ENCODE measurements at places on chromosomes 12 and 14. TPM values are rescaled to one million over a fixed set of nuclear protein-coding genes. Genes with fewer than 3 reads are reported as not detected.

- peak; percentile 69 for DNase-seq
These were observed 4.9 kb downstream of the AMN start for GRCh38 chr14:102927346-102927877.

DNA sequence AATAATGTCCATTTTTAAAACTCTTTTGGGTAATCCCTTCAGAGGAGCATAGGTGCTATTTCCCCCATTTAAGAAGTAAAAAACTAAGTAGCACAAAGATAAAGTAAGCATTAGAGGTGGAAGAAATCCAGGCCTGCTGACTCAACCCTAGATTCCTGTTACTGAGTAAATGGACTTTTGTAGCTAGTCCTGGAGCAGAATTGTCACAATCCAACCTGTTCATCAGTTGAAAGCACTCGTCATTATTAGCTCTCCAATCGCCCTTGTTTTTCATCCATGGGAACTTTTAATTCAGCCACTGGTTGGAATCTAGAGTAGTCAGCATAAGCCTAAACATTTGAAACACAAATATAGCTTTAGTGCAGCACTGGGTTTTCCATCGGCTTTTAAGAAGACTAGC, 139.5 kb upstream of the AMIGO2 start:
- no peak for DNase-seq

DNA sequence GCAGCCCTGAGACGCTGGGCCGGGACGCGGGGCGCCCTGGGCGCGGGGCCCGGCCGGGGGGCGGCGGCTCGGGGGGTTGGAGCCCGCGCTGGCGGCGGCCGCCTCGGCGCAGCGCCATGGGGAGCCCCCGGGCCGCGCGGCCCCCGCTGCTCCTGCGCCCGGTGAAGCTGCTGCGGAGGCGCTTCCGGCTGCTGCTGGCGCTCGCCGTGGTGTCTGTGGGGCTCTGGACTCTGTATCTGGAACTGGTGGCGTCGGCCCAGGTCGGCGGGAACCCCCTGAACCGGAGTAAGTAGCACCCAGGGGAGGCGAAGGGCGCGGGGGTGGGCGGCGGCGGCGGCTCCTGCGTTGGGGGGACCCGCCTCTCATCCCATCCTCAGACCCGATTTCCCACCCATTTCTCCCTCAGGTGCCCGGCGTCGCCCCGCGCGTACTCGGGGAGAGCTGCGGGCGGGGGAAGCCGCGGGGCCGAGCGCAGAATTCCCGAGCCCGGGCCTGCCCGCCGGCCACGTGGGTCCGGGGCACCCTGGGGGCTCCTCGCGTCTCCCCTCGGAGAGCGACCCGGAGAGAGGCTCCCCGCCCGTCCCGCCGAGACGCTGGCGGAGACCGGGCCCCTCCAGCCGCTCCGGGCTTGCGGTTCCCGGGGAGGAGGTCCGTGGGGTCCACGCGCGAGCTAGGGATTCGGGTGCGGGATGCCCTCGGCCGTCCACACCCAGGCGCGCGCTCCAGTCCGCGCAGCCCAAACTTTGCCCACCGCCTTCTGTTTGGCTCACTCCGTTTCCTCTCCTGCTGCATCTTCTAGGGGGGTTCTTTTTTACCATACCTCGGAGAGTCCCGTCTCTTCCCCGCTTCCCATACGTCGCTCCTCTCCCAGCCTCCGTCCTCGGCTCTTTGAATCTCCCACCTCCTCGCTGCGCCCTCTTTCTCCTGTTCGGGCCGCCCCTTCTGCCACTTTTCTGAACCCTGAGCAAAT, 807 bp downstream of the B4GALNT3 start:
- DNase-seq, result no peak

DNA sequence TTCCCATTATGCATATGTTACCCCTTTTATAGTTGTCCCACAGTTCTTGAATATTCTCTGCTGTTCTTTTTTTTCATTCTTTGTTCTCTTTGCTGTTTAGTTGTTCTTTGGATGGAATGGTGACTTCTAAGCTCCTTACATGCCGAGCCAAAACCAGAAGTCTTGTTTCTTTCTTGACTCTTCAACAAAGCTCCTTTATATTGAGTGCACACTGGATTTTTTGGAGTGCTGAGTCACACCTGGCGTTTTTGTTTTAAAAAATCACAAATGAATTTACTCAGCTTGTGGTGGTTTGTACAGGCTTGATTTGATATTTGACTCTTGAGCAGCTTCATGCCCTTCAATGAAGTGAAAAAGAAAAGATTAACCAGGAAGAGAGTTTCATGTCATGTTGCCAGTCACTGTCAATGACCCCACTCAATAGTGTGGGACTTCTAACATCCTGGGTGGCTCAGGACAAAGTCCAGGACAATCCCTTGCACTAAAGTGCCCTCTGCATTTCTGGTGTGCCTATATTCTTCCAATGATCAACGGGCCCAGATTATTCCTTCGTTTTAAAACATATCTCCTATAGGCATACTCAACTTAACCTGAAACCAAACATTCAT, 112.4 kb upstream of the SLC38A4 start:
- peak; percentile 63 for DNase-seq

DNA sequence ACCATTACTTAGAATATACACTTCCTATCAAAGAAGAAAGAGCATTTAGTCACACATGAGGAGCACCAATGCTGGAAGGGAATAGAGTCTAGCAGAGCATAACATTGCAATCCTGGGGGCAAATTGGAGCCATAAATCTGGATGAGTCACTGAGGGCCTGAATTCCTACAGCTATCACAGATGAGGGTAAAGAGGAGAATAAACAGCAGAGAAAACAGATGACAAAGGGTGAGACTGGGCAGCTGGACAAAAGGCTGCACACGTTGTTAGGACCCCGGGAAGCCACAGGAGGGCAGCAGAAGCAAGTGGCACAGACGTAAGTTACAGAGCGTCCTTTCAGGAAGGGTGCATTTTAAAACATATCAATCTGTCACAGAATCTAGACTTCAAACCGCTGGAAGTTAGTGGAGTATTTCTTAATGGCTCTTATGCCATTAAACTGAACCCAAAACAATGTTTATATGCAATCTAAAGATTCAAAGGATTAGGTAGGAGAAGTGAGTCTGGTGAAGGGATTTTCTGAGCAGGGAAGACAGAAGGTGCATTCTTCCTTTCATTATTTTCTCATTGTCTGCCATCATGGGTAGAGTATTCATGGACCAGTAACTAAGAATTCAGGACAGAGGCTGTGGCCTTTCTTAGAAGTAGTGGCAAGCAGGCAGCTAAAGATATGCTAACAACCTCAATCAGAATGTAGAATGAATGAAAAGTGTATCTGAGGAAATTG, 159.8 kb upstream of the DAAM1 start:
- no peak for DNase-seq

- DNase-seq, result peak; percentile 14
These were observed 124.4 kb downstream of the SLC38A4 start for GRCh38 chr12:46701356-46701755.

DNA sequence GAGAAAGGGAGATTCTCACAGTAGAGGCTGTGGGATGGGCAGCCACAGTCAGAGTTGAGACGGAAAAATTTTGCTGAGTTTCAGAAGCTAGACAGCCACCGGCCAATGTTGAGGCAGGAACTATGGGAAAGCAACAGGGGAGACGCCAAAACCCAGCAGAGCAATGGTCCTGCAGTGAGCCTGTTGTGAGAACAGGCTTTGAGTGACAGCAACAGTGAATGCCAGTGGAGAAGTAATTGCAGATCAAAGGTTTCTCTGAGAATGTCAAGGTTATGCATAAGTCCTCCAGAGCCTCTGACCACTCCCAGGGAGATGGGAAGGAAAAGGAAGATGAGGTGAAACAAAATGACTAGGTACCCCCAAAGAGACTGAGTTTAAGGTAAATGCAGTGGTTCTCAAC, 54.2 kb upstream of the DAAM1 start:
- no peak for DNase-seq

DNA sequence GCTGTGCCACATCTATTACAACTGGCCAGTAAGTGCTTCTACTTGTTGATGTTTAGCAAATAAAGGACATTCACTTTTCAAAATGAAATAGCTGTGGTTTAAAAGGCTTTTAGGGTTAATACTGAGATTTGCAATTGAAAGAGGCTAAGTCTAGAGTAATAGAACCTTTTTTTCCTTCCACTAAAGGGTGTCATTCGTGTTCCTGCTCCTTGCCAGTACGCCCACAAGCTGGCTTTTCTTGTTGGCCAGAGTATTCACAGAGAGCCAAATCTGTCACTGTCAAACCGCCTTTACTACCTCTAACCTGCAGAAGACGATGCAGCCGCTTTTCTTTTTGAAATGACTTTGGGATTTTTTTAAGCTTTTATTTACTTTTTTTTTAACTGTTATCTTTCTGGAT, 33.6 kb downstream of the PIWIL1 start:
- DNase-seq, result no peak

GRCh38 chr14:92677955-92678354, 70.5 kb downstream of the LGMN start:
- DNase-seq, result no peak

DNA sequence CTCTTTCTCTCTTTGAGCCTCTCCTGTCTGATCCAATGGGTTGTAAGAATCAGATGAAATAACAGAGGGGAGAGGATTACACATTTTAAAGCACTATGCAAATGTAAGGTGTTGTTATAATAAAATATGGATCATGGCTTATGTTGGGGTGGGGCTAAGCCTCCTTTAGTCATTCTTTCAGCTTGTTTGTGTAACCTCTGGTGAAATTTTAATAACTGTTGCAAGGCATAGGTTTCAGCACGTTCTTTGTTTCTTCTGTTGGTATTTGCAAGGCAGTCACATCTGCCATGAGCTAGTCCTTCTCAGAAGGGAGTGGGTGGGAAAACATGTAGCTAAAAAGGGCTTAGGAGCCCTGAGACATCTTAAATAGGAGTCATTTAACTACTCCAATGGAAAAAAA, 74.8 kb upstream of the FRMD6 start:
- DNase-seq, result no peak

DNA sequence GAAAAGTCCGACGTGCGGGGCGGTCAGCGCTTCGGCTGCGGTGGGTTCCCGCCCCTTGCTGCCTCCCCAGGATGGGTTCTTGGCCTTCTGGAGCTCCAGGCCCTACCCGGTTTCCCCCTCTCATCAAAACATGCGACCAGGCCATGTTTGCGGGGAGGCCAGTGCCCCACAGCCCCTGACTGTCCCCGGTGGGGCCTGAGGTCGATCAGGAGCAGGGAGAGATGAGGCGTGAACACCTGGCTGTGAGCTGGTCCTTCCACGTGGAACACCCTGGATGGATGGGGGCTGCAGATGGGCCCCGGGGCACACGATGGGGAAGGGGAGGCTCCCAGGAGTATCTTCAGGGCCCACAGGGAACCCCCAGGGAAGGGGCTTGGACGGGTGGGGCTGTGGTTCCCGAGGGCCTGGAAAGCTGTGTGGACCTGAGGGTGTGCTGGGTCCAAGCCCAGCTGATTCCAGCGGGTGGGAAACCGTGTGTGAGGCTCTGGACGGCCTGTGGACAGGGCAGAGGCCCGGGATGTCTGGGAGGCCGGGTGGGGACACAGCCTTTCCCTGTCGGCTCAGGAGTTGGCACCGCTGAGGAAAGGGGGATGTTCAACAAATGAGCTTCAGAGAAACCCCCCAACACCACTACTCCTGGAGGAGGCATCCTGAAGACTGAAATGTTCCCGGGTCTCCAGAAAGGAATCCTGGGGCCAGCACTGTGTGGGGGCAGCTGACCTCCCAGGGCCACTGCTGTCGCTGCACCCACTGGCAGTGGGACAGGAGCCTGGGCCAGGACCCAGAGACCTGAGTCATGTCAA, 187.0 kb upstream of the C14orf180 start:
- DNase-seq, result no peak

DNA sequence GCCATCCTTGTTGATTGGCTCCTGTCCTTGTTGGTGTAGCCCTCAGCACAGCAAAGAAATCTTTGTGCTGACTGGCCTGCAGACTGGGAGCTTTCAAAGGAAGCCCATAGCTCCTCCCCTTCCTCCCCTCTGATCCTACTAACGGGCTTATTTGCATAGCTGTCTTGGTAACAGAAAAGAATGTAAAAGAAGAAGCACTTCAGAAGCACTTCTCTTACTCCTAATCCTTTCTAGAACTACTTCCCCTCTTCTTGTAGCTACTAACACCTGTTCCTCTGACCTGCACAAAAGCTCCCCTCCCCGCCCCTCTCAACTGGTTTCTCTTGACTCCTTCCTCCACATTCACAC, 14.3 kb upstream of the RIC8B start:
- no peak for DNase-seq

GRCh38 chr14:47277703-47278102, 397.7 kb downstream of the MDGA2 start:
- DNase-seq, result no peak

DNA sequence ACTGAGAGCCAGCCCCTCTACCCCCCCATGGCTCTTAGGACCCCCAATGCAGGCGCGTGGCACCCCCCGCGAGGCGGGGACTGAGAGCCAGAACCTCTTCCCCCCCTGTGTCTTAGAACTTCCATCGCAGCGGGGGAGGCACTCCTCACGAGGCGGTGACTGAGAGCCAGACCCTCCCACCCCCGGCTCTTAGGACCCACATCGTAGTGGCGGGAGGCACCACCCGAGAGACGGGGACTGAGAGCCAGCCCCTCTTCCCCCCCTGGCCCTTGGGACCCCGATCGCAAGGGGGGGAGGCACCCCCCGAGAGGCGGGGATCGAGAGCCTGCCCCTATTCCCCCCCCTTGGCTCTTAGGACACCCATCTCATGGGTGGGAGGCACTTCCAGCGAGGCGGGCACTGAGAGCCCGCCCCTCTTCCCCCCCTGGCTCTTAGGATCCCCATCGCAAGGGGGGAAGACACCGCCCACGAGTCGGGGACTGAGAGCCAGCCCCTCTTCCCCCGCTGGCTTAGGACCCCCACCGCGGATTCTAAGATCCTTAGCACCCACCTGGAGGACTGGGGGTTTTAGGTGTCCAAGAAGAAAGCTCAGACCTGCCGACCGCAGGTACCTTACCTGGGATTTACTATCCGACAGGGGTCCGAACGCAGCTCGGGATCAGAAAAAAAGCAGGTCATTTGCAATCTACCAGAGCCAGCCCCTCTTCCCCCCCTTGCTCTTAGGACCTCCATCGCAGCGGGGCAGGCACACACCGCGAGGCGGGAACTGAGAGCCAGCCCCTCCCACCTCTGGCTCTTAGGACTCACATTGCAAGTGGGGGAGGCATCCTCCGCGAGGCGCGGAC, 44.9 kb downstream of the DDX11 start:
- DNase-seq, result no peak

DNA sequence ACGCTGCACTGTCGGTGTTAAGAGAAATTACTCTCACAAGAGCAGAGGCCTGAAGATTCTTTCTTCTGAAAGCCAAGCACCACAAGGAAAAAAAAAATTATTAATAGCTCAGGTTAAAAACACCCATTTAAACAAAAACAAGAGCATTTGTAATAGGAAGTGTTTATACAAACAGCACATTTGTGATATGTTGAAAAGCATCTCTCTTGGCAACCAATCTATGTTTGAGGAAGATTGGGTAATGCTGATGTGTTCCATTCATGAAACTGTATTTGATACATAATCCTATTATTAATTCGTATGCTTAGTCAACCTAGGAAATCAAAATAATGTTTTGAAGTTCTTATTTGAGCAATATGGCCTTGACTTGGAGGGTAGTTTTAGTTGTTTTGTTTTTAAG, 36.5 kb downstream of the SSPN start:
- DNase-seq, result no peak

- no peak for DNase-seq
These were observed 77.7 kb downstream of the MAP1LC3B2 start for GRCh38 chr12:116636608-116637519.

Gene SLC38A4
- polyA plus RNA-seq, result 0.26 TPM

Gene LGR5
- polyA plus RNA-seq, result not detected

Gene LRP1-AS
- polyA plus RNA-seq, result not detected

Gene NOVA1
- polyA plus RNA-seq, result 0.06 TPM

Gene ATL1
- 1.0 TPM for polyA plus RNA-seq

Gene C12orf42
- polyA plus RNA-seq, result not detected

Gene KERA
- not detected for polyA plus RNA-seq

Gene ATN1
- 35.1 TPM for polyA plus RNA-seq

Gene ACOT6
- not detected for polyA plus RNA-seq
